ENCODE measurements at places on chromosomes 12 and 14. TPM values are rescaled to one million over a fixed set of nuclear protein-coding genes. Genes with fewer than 3 reads are reported as not detected.

DNA sequence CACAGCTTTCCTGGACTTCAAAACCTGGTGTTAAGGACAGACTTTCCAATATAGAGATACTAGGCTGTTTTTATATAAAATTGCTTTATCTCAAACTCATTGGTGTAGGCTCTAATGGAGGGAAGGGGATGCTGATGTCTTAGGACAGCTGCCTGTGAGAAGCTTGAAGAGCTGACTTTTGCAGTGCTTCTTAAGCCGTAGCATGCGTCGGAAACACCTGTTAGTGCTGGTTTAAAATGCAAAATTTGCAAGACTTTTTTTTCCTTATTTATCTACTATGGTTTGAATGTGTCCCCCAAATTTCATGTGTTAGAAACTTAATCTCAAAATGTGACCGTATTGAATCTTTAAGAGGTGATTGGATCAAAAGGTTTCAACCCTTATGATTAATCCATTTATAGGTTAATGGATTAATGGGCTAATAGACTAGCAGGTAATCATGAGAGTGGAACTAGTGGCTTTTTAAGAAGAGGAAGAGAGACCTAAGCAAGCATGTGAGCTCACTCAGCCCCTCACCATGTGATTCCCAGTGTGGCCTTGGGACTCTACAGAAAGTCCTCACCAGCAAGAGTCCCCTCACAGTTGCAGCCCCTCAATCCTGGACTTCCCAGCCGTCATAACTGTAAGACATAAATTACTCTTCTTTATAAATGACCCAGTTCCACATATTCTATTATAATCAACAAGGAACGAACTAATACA lies 60.9 kb upstream of the FUT8 start:
- H3K27me3 ChIP-seq: no peaks in the 10 kb centered on the region
- no peak overlapping the region for H3K4me3 ChIP-seq
- no peak for DNase-seq
- H3K36me3 ChIP-seq: no peaks in the 10 kb centered on the region
- H3K27ac ChIP-seq: no peak overlapping the region

DNA sequence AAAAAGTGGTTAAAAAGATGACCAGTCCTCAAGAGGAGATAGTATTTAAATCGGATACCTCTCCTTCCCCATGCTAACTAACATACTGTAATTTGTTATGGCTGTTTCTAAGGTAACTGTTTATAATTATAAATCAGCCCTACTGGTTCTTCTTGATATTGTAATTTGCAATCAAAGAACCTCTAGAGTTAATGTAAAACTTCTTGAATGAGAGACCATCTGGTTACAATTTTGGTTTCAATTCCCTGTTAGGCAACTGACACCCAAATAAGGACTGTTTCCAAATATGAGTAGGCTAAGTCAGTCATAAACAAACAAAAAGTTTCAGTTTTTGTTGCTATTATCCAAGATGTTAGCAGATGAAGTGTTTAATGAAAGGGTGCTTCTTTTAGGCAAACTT lies 120.2 kb upstream of the DNM1L start:
- peaks cover 8% of the 10 kb centered on the region for H3K4me1 ChIP-seq
- no peak for DNase-seq
- H3K36me3 ChIP-seq: no peaks in the 10 kb centered on the region
- H3K27me3 ChIP-seq: no peaks in the 10 kb centered on the region
- peak overlapping the region; percentile 42 for H3K27ac ChIP-seq

- H3K36me3 ChIP-seq: no peaks in the 10 kb centered on the region
- H3K4me3 ChIP-seq: no peak overlapping the region
- no peak overlapping the region for H3K27ac ChIP-seq
- no peaks in the 10 kb centered on the region for H3K27me3 ChIP-seq
These were observed 30.2 kb downstream of the LEMD3 start for GRCh38 chr12:65199604-65200003.

DNA sequence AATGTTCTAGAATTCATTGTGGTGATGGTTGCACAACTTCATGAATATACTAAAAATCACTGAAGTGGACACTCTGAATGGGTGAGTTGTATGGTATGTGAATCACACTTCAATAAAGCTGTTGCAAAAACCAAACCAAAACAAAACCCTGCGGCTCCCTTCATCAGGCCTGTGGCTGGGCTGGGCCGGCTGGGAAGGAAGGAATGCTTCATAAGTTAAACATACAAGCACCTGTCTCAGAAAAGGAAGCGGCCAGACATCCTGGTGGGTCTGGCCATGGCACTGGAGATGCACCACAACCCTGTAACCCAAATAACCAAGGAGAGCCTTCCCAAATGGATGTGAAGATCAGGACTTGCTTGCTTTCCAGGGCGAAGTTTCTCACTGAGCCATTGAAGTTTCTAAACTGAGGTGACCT lies 34.9 kb downstream of the TTC7B start:
- no peak overlapping the region for H3K27ac ChIP-seq
- H3K27me3 ChIP-seq: no peaks in the 10 kb centered on the region
- no peak for DNase-seq
- no peak overlapping the region for H3K4me3 ChIP-seq

Gene PRH2
- total RNA-seq: not detected

Gene NEUROD4
- not detected for total RNA-seq

Gene TMEM116
- 2.2 TPM for total RNA-seq

Data from ascending aorta (tissue), 2 donors.